ENCODE measurements at places on chromosomes 12 and 14.

DNA sequence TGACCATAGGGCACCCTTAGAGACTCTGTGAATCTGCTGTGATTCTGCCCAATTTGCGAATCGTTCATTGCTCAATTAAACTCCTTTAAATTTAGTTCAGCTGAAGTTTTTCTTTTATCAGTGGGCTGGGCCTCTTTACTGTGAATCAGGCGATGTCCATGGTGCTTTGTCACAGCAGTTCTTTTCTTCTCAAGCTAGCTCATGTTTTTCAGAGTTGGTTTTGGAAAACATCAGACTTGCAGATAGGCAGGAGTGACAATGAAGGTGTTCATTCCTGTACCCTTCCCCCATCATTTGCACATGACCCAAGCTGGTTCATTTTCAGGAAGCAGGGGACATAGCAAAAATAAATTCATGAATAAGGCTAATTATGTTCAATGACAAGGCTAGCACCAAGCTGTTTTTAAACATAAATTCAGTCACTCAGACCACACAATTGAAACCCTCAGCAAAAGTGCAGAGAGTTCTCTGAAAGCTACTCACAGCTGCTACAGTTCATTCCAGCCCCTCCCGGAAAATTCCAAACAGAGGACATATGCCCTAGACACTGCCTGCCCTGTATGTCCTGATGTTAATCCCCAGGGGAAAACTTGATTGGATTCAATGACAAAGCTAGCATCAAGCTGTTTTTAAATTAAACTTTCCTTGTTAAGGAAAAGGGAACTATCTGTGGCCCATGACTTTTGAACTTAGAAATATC is 383.3 kb downstream of the C12orf75 start:
- no peak for DNase-seq

DNA sequence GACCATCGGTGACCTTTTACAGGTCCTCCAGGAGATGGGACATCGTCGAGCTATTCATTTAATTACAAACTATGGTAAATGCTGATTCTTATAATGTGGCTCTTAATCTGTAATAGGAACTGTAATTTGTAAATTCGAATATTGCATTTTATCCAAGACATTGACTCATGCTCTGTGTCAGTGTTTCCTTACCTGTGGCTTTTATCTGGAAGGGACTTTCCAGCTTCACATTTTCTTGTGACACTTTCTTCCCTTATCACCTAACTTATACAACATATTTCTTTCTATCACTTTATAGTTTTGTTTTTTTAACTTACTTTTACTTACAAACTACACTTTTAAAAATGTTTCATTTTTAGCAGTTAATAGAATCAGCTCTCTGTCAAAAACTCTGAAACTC is 14.8 kb downstream of the IRAK3 start:
- DNase-seq = no peak

- no peak for DNase-seq
Observed at GRCh38 chr12:1499351-1499750, 95.0 kb downstream of the FBXL14 start.

DNA sequence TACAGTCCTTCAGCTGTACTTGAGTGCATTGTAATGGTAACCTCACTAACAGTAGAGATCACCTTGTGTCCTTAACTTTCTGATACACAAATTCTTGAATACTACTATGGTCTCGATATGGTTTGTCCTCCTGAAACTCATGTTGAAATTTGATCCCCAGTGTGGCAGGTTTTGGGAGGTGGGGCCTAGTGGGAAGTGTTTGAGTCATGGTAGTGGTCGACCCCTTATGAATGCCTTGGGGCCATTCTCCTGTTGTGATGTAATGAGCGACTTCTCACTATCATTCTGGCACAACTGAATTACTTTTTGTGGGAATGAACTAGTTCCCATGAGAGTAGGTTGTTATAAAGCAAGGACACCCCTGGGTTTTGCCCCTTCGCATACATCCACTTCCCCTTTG is 52.3 kb downstream of the IPO8 start:
- DNase-seq = no peak

DNA sequence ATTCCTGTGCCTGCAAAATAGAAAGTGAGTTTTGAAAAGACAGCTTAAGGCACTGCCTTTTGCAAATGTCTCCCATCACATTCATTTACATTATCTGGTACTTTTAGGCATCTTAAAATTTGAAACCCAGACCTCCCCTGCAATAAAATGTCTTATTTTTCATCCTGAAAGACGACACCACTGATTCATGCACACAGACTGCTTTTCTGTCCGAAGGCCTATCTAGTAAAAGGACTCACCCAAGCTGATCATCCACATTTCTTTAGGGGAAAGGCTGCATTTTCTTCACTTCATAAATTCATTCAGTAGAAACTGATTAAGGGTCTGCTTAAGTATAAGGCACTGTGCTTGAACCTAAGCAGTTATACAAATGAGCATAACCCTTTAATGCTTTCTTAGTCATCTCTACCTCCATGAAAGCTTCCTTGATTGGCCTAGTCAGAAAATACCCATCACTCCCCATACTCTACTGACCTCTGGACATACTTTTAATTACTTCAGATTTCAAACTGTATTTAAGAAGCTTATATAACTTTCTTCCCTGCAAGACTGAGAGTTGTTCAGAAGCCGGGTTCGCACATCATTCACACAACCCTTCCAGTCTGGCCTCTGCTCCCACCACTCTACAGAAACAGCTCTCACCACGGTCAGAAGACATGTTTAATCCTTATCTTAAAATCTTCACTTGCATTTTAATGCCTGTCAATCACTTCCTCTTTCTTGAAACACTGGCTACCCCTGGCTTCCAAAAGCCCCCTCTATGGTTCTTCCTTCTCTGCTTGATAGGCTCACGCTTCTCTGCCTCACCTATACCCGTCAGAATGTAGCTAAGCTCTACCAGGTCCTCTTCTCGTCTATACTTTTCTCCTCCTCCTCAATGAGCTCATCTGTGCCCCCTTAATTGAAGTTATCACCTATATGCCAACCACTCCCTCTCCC is 288.6 kb downstream of the MED13L start:
- no peak for DNase-seq

- DNase-seq = no peak
Observed at GRCh38 chr14:20428802-20429201, 7.2 kb downstream of the KLHL33 start.

- DNase-seq = no peak
Observed at GRCh38 chr12:50568338-50569091, 63.7 kb downstream of the DIP2B start.

- no peak for DNase-seq
Observed at GRCh38 chr12:131845121-131845520, 16.9 kb downstream of the MMP17 start.

- no peak for DNase-seq
Observed at GRCh38 chr12:92332552-92332951, 186.9 kb upstream of the BTG1 start.

DNA sequence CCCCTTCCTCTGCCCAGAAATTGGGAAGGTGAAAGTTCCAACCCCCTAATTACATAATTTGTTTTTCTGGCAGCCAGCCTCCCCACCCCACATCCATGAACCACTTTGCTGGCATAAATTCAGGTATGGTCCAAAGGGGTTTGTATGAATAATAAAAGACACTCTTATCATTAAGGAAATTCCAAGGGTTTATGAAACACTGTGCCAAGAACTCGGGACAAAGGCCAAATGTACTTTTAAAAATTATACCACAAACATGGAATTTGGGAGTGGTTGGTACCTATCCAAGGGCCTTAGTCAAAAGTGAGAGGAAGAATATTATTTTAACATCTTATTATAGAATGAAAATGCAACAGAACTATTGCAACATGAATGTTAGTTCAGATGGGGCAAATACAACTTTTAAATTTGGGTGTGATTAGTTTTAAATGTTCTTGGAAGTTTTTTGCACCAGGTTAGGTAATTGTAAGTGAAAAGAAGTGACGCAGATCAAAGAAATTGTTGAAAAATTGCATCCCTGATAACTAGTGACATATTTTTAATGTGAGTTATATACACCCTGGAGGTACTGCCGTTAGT is 217.8 kb downstream of the TMEM117 start:
- no peak for DNase-seq

DNA sequence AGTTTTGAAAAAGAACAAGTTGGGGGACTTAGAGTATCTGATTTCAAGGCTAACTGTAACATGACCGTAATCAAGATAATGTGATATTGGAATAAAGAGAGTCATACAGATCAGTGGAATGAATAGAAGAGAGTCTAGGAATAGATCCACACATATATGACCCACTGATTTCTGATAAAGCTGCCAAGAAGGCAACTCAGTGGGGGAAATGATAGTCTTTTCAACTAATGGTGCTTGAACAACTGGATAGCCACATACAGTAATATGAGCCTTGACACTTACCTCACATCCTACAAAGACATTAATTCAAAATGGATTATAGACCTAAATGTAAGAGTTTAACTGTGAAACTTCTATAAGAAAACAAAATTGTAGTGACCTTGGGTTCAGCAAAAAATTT is 3.8 kb downstream of the PRKCH start:
- no peak for DNase-seq

GRCh38 chr14:24136684-24137528 is 912 bp downstream of the PSME1 start:
- DNase-seq = no peak

DNA sequence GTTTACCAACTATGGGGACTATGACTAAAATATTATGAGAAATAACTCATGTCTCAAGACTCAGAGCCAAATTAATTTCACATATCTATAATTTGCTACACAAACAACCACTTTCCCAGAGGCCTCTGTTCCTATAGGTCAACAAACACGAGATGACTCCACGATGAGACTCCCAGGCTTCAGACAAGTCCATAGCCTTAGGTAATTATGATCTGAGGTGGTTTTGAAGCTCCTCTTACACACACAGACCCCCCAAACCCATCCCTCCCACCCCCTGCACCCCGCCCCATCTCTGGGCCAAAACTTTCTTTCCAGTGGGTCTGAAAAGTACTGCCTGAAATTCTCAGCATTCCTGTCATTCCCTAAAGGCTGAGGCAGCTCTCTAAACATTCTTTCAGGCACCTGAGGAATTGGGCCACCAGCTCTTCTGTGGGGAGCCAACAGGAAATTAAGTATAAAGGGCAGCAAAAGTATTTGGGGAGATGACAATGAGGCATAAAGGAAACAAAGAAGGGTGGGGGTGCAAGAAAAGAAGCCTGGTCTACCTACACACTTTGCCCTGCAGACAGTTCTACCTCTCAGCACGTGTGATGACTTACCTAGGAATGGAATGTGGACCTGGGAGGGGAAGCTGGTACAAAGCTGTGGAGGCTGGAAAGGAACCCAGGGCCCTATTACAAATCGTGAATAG is 143.6 kb downstream of the PAWR start:
- DNase-seq = no peak

- no peak for DNase-seq
Observed at GRCh38 chr12:104222976-104223375, 7.4 kb downstream of the TXNRD1 start.

GRCh38 chr12:124727264-124727800 is 136.3 kb downstream of the SCARB1 start:
- DNase-seq = no peak

GRCh38 chr12:46259071-46259470 is 9.8 kb downstream of the SLC38A1 start:
- DNase-seq = no peak

GRCh38 chr14:39268393-39268792 is 34.7 kb downstream of the MIA2 start:
- DNase-seq = peak; percentile 41

DNA sequence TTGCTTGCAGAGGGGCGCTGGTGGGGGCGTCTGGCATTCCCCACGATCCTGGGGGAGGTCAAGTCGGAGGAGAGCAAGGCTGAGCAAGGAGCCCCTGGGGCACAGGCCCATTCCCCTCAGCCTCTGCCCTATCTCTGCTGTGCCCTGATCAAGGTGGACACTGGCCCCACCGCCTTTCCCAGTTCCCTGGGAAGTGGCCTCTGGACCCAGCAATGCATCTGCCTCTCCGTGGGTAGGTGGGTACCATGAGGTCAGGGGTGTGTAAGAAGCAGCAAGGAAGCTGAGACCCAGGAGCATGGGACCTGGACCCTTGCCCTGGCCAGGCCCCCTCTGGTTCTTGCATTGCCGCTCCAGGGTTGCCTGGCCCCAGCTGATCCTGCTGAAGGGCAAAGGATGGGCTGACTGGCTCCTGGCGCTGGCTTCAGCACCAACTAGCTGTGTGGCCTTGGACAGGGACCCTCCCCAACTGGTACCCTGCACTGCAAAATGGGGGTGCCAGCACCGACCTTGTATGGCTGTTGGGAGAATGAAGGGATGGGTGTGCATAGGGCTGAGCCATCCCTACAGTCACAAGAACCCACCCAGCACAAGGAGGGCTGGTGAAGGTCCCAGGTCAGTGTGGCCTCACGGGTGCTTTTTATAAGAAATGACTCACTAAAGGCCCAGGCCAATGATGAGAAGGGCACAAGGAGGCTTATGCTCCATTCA is 19.6 kb downstream of the SLC25A29 start:
- no peak for DNase-seq

DNA sequence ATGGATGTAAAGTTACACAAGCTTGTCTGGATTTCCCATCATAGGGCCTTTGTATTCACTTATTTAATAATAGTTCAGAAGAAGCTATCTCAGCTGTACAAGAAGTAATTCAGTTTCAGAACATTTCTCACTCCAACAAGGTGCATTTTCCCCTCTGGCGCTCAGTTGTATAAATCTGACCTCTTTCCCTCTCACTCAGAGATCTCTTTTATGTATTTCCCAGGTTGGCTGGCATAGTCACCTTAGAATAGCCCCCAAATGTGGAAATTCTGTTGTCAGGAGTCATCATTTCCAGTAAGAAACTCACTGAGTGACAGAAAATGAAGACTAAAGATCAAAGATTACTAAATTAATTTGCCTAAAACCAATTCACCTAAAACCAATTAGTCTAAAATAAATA is 11.2 kb downstream of the AJUBA start:
- DNase-seq = no peak

DNA sequence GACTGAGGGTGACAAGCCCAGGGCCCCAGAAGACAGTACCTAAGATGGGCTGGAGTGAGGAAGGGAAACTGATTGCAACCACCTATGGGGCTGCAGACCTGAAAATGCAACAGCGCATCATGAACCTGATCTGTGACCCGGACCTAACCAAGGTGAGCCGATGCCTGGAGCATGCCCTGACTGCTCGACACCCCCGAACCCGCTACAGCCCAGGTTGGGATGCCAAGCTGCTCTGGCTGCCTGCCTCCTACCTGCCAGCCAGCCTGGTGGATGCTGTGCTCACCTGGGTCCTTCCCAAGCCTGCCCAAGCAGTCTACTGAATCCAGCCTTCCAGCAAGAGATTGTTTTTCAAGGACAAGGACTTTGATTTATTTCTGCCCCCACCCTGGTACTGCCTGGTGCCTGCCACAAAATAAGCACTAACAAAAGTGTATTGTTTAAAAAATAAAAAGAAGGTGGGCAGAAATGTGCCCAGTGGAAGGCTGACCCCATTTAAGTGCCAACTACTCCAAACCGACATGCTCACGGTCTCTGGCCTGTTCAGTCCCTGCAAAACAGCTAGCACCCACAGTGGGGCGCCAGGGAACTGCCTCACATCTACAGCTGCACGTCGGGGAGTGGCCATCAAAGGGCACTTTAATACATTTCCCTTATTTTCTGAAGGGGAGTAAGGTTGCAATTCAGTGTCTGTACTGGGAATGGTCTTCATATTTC is 4.2 kb downstream of the RDH5 start:
- peak; percentile 55 for DNase-seq
